Anterior cingulate cortex (tissue), 58 donors: ENCODE measurements at places on chromosomes 5 and 9.
A peak's percentile ranks its signal among the peaks of the same experiment; 100 is the strongest.

GRCh38 chr5:142438573-142438972 is 113.8 kb upstream of the SPRY4 start:
- DNase-seq: no peak

- no peak for DNase-seq
These were observed 68.2 kb downstream of the BARX1 start for GRCh38 chr9:93886911-93887310.

- no peak for DNase-seq
These were observed 246.3 kb downstream of the MLLT3 start for GRCh38 chr9:20376042-20376441.

- no peak for DNase-seq
These were observed 31.7 kb downstream of the ZDHHC21 start for GRCh38 chr9:14661421-14662059.

- DNase-seq: no peak
These were observed 22.8 kb downstream of the SMIM3 start for GRCh38 chr5:150801117-150801927.

- no peak for DNase-seq
These were observed 89.9 kb downstream of the DAB2IP start for GRCh38 chr9:121741228-121741918.

- no peak for DNase-seq
These were observed 150.5 kb downstream of the TLE1 start for GRCh38 chr9:81538890-81539289.

DNA sequence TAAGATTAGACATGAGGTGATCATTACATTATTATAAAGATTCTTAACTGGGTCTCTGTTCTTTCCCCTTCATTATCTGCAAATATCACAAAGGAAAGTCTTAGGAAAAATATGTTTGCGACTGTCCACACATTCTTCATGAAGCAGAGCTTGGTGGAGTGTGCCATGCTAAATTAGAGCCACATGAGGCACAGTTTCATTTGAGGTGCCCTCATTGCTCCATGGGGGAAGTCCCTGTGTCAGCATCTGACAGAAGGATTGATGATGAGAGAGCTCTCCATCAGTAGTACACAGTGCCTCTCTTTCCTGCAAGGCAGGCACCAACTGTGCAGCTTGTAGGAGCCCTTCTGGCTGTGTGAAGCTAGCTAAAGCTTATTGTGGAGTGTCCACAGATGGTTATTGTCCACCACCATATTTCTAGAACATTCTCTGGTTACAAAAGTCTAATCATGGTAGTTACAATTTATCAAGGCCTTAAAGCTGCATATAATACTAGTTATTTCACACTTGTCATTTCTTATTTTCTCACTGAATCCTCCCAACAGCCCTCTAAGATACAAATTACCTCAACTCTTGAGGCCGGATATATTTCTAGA is 63.9 kb downstream of the C9orf152 start:
- no peak for DNase-seq

DNA sequence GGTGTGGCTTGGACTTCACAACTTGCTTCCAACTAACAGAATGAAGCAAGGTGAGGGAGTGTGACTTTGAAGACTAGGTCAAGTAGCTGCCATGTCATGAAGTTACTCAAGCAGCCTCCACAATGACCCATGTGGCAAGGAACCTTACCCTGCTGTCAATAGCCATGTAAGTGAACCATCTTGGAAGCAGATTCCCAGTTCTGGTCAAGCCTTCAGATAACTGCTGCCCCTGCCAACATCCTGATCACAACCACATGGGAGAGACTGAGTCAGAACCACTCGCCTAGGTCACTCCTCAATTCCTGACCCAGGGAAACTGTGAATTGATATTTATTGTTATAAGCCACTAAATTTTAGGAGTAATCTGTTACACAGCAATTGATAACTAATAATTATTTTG is 10.9 kb downstream of the ZCCHC10 start:
- no peak for DNase-seq

DNA sequence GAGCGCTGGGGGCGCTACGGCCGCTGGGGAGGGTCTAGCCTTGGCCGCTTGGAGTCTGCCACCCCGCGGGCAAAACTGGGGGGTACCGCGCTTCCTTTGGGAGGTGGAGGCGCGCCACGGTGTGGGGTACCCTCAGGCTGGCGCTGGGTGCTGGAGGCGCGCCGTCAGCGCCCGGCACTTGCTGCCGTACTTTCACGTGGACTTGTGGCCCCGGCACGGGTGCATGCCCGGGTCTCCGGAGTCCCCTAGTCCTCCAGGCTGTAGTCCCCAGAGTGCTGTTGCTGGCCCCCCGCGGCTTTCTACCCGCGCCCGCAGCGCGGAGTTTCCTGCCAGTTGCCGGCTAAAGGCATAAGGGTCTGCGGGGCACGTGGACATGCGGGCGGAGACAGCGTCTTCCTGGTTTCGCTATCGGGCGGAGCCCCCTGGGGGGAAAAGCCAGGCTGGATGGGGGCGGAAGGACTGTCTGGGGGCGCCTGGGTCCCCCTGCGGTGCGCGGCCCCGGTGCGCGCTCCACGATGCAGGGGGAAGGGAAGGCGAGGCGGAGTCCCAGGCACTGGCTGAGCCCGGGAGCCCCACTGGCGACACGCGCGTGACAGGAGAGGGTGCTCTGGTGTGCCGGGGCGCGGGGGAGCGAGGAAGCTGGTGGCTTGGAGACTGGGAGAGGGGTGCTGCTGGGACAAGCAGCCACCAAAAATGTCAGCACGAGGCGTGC is 666 bp downstream of the PPARGC1B start:
- peak; percentile 17 for DNase-seq

DNA sequence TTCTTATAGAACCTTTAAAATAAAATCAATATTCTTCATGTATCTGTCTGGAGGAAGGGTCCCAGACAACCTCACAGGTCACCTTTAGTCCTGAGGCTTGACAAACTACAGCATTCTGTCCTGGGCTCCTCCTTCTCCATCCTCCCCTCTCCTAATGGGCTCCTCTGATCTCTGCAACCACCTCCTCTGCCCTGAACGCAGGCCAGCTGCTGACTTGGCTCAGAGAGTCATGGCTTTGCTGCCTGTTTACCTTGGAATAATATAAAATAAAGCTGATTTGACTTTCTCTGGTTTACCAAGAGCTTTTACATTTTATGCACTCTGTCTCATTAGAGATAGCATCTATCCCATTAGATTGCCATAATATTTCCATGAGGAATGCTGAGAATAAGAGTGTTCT is 159.4 kb downstream of the SEMA6A start:
- DNase-seq: no peak

GRCh38 chr5:140240987-140241706 is 61.8 kb downstream of the PFDN1 start:
- DNase-seq: peak; percentile 88

DNA sequence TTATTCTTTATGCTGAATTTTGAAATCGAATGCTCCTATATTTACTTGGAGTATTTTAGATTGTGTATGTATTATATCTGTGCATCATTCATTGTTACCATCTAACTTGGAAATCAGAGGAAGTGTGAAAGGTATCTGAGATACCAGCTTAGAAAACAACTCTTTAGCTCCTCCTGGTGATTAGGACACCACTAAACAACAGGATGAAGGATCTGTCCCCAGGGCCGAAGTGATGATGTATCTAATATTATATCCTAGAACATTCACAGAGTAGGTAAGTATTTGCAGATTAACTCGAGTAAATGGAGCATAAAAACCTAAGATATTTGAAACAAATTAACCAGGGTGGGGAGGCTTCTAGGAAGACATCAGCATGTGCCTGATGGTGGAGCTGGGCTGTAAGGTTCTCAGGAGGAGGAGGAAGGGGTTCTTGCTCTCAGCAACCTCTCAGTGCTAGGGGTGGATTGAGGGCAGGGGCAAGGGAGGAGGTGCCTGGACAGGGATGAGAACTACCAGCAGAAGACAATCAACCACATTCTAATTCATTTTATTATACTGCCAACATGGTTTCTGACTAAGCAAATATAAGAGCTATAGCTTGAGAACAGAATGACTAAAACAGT is 2.6 kb upstream of the NFIL3 start:
- no peak for DNase-seq

DNA sequence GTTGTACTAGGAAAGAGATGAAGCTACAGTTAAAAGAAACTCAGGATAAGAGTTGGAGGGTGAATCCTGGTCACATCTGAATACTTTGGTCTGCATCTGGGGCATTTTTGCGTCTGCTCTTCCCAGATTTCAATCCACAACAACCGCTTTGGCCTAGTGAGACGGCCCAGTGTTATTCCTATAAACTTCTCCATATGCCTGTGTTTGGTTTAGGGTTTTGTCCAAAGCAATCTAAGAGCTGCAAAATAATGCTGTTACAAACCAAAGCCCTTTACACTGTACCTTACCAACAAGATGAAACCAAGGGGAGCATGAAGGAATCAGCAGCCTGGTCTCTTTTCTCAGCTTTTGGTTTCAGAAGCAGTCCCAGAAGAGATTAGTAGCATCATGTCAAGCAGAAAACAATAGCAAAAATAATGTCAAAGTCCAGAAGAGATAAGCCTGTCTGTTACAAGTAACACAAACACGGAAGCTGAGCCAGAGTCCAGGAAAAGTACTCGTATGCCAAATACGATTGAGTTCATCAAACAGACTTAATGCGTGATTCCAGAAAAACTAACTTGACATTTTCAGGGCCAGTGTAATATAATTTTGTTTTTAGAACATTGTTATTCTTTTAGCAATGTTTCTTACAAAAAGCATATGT is 379.9 kb upstream of the ACO1 start:
- no peak for DNase-seq

- DNase-seq: no peak
These were observed 270.9 kb downstream of the GAS1 start for GRCh38 chr9:86676396-86676795.

- DNase-seq: no peak
These were observed 55.2 kb downstream of the TRIP13 start for GRCh38 chr5:947626-948471.

DNA sequence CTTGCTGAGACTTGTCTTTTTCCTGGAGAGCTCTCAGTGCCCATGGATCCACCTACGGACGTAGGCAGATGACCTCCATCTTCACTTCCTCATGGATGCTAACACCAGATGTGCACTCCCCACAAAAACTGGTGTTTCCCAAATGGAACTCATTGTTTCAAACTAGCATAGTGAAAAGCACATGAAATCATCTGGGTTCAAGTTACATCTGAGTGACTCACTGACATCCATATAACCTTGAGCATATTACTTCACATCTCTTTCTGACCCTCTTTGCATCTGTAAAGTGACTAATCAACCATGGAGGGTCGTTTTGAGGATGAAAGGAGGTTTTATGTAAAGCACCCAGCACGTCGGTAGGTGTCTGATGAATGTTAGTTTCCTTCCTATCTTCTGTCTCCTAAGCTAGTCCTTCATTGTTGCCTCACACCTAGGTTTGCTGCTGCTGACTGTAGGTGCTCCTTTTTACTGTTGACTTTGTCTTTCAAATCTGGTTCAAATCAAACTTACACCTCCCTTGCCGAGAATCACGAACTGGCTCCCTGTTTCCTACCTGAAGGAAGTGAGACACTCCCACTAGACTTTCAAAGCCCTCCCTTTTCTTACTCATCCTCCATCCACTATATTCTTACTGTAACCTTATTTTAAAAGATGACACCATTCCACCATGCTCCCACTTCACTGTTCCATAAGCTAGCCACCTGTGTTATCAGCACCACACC is 10.3 kb downstream of the OCLN start:
- no peak for DNase-seq

DNA sequence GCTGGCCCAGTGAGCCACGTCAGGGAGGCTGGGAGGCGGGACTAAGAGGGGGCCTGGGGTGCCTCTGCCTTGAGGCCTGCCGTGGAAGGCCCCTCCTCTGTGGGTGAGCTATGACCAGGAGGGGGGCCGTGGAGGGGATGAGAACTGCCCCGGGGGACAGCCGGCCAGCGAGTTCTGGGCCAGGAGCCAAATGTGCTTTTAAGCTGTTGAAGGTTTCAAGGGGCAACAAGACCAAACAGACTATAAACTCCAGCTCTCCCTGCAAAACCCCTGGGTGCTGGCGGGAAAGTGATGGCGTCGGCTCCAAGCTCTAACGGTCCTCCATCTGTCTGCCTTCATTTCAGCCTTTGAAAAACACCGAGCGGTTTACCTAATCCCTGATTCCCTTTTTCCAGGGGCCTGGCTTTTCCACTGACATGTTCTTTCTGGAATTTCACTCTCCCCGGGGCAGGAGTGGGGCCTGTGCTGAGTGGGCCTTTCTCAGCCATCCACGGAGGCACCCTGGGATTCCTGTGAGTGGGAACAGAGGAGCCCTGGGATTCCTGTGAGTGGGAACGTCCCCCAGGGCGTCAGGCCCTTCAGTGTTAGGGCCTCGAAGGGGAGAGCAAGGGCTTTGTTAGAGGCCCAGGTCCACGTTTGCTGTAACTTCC is 65.6 kb downstream of the COL5A1 start:
- no peak for DNase-seq

DNA sequence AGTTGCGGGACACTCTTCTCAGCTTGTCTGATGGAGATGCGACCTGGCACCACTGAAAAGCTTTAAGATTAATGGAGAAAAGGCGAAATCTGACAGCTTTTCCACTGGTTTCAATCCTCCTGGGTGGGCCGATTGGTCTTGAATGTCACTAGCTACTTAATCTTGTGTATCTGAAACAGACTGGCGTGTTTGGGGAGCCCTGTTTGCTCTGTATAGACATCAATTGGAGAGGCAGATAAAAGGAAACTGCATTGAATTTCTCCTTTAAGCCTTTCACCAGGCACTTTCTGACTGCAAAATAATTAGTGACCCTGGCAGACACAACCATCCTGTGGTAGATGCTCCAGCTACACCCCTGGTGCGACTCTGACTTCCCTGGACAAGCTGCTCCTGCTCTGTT is 224.2 kb downstream of the NDUFS4 start:
- no peak for DNase-seq

GRCh38 chr9:13993632-13994185 is 320.2 kb downstream of the NFIB start:
- no peak for DNase-seq

DNA sequence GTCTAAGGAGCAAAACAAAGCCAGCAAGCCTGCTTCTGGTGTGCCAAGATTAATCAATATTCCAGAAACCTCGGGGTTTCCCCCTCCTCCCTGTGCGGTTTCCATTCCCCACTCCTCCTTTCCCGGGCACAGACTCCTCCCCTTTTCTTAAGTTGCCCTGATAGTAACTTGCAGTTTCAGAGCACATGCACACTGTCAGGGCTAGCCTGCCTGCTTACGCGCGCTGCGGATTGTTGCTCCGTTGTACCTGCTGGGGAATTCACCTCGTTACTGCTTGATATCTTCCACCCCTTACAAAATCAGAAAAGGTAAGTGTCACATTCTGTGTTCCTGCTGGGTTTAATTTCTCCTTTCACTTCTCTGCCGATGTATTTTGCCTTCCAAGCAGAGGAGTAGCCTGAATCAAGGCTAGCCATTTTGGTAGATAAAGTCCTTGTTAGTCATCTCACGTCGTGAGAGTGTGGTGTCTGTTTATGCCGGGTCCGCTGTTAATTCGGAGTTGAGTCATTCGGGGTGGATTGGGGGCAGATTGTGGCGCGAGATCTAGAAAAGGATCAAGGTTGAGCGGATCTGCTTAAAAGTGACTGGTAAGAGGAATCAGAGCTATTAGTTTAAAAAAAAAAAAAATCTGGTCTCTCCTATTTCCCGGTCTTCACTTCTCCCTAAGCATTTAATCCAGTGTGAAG is at the start of gene SLC1A3:
Gene SLC1A3 (plus strand): TSS at position 179 of the 686 bp plus-strand sequence. CDS start 1,818 bp downstream, outside the sequence.
- DNase-seq: peak; percentile 67
